IMR-90 (cell line): ENCODE measurements at places on chromosomes 6 and 20. TPM values are rescaled to one million over a fixed set of nuclear protein-coding genes. Genes with fewer than 3 reads are reported as not detected.
A peak's percentile ranks its signal among the peaks of the same experiment; 100 is the strongest.

GRCh38 chr6:169991031-169991390 is 239.6 kb downstream of the ERMARD start:
- DNase-seq: no peak

Gene ARG1
- not detected in 2 replicates for total RNA-seq

DNA sequence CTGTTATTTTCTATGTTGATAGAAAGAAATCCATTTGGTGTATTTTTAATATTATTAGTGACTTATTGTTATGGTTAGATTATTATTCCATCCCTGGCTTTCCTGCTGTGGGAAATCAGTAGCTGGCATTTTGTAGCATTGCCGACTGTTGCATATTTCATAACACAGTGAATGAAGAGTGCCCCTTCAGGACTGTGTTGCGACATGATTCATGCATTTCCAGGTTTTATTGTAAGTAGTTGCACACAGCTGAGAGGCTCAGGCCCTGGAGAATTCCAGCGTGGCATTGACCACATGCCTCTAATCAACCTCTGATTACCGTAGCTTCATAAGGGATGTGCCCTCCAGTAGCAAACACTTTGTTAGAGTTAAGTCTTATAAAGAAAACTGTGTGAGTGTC is 263.9 kb downstream of the FARS2 start:
- DNase-seq: peak; percentile 40

Gene ELOVL4
- total RNA-seq: 2.3 and 5.0 TPM in 2 replicates

- peak; percentile 95 for DNase-seq
Measured at GRCh38 chr6:26017632-26017966, 55.0 kb downstream of the TRIM38 start.

- DNase-seq: peak; percentile 67
Measured at GRCh38 chr20:41095110-41095969, 42.0 kb upstream of the PLCG1 start.

- DNase-seq: peak; percentile 39
Measured at GRCh38 chr6:42453654-42454427, 2.1 kb upstream of the TRERF1 start.

DNA sequence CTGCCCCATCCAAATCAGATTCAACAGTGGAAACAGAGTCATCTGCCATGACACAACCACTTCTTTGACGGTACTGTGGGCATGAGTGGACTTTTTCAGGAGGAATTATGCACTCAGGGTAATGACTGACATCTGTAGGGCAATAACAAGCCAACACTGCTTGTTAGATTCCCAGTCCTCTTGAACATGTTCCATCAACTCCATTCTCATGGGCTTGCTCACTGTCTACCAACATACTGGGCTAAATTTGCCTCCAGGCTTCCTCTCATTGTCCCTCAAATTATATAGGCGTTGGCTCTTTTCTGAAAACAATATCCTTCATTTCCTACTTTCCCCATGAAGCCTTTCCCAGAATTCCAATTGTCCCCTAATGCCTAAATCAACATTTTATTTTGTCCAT is 43.1 kb downstream of the ANKEF1 start:
- DNase-seq: no peak

Gene MOXD1
- 10.0 and 10.6 TPM in 2 replicates for total RNA-seq

- DNase-seq: no peak
Measured at GRCh38 chr6:66986940-66987339, 1279.9 kb upstream of the EYS start.

DNA sequence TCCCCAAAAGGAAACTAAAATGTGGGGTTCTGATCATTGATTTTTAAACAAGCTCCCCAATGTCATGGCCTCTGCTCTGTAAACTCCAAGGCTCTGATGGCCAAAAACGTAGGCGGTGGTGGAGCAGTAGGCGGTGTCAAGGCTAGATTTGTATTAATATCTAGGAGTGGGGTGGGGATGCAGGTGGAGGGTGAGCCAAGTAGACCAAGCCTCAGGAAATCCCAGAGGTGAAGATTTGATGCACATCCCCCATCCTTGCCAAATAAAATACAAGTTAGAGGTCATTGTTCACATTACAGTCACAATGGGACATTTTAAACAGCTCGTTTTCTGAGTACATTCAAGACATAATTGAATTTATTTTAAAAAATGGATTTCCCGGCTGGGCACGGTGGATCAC is 30.9 kb upstream of the TBC1D7 start:
- no peak for DNase-seq

DNA sequence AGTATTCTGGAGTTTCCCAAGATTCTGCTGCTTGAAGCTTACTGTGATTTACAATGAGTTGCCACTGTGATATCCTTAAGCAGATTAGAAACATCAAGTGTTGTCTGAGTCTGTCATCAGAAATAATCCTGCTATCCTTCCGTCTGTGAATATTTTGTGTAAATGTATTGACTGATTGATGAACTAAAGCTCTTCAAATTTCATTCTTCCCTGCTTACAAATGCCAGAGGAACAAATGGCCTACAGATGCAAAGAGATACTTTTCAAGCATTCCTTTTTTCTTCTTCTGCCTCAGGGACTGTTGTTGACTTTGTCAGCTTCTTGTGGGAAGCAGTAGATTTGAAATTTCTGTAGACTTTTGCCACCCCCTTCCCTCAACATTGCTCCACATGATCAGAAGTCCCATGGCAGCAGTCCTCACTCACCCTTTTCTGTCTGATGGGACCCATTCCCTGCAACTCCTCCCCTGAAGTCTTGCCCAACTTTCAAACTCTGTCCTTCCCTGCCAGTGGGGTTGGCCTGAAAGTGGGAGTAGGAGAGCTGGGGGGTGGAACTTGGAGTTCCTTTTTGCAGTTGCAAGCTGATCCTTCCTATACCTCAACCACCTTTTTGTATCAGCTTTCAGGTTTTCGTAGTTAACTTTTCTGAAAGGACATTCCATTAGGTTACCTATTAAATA is 38.5 kb upstream of the MLIP start:
- DNase-seq: no peak

GRCh38 chr6:30178837-30179236 is 15.5 kb downstream of the TRIM15 start:
- DNase-seq: no peak

Gene TNNC2
- total RNA-seq: 0.28 TPM in 1 of 2 replicates, not detected in the other

Gene RAET1E
- not detected in 2 replicates for total RNA-seq

Gene ARHGAP40
- not detected in 2 replicates for total RNA-seq

DNA sequence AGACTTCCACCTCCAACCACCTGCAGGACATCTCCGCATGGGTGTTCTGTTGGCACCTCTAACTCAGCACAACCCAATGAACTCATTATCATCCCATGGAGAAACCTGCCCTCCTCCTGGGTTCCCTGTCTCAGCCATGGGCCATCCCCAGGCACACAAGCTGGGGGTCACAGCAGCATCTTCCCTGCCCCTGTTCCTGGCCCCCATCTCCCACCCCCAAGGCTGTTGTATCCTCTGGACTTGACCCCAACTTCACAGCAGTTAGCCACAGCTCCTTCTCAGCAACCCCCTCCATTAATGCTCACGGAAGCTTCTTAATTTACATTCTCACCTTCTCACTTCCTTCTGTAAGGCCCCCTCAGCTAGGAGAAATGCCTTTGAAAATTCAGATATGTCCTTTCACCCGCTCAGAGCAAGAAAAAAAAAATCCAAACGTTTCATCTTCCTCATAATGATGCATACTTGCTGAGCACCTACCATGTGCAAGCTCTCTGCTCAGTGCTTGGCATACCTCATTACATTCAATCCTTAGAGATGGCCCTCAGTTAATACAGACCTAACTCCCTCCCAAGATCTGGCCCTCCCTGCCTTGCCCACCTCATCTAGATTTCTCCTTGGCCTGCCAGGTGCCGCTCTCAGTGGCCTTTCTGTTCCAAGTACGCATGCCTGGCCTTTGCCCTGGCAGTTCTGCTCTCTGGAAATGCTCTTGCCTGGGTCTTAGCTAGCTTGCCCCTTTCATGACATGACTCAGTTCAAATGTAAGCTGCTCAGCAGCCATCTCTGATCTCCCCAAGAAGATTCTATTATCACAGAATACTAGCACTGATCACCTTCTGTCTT is 2.5 kb upstream of the NELFCD start:
- DNase-seq: no peak

DNA sequence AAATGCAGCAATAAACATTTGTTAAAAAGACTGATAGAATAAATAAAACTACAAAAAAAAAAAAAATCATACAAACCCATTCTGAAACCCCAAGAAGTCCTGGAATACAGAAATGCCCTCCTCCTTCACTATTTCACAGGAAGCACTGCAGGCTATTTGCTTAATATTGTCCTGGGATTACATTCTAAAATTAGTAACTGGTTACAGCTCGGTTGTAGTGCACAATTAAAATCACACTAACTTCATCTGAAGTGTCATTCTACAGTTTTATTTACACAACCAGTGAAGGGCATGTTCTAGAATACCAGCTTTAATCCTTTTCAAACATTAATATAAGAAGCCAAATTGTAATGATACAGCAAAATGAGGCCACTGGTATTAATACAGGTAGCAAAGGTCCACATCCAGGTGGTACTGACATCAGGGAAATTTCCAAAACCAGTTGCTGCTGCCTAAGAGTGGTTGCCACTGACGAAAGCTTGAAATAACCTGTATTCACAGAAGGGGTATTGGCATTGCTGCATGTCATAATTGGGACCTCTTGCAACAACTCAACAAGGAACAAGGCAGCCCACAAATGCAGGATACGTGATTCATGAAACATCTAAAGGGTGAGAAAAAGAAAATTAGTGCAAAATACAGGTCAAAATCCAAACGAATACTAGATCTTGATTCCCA is 26.9 kb downstream of the AKIRIN2 start:
- DNase-seq: no peak
